T-cell (primary cell): ENCODE measurements at places on chromosomes 4 and X.

GRCh38 chrX:153571534-153571908, 27.4 kb downstream of the CCNQ start:
- DNase-seq = no peak

- DNase-seq = no peak
These were observed 327.8 kb upstream of the HAND2 start for GRCh38 chr4:173857828-173858227.

- no peak for DNase-seq
These were observed 55.2 kb downstream of the CLNK start for GRCh38 chr4:10629394-10629793.

- DNase-seq = no peak
These were observed 37.9 kb downstream of the RBBP7 start for GRCh38 chrX:16832301-16832700.

- DNase-seq = no peak
These were observed 171.2 kb upstream of the RPL34 start for GRCh38 chr4:108449129-108449528.

DNA sequence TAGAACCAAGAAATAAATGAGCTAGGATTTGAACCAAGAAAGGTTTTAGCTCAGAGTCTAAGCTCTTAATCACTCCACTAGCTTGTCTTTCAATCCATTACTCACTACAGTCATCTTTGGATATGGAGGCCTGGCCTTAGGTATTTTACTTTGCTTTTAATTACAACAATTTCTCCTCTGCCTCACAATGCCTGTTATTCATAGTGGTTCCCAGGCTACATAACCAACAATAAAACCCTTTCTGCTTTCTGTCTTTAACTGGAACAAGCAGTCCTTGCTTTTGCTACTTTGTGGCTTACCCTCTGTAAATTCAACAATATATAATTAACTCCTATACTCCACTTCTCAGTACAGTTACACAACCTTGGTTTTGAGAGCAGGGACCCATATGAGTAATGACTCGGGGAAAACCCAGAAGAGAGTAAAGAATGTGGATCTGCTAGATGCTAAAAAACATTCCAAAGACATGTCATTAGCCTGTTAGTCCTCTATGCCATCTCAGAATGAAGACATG, 94.7 kb upstream of the NAP1L5 start:
- DNase-seq = no peak

GRCh38 chrX:2848871-2849301, 20.2 kb downstream of the GYG2 start:
- DNase-seq = no peak

DNA sequence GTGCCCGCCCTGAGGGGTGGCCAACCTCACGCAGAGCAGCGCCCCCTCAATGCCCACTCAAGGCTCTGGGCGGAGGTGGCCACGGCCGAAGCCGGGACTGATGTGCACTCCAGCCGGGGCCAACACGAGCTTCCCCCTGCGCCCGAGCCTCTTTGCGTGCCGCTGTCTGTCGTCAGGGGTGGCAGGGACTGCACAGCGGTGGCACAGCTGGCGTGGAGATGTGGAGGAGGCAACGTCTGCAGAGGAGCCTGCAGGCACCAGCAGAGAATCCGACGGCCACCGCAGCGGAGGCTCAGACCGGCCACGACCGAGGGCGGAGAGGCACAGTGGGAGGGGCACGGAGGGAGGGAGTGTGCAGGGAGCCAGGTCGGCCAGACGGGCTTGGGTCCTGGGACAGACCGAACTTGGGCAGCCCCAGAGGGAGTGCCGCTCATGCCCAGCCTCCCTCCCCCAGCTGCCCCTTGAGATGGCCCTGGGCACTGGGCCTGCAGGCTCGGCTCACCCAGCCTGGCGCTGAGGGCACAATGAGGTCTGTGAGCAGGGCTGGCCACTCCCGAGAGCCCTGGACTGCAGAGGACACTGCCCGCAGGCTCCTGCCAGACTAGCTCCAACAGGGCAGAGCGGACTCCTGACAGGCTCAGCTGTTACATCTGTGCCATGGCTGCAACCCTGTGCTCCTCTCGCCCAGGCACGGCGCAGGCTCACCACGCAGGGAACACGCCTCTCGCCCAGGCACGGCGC, 46.5 kb upstream of the CPLX1 start:
- no peak for DNase-seq

- DNase-seq = no peak
These were observed 167.8 kb upstream of the PAQR3 start for GRCh38 chr4:79107014-79107413.

DNA sequence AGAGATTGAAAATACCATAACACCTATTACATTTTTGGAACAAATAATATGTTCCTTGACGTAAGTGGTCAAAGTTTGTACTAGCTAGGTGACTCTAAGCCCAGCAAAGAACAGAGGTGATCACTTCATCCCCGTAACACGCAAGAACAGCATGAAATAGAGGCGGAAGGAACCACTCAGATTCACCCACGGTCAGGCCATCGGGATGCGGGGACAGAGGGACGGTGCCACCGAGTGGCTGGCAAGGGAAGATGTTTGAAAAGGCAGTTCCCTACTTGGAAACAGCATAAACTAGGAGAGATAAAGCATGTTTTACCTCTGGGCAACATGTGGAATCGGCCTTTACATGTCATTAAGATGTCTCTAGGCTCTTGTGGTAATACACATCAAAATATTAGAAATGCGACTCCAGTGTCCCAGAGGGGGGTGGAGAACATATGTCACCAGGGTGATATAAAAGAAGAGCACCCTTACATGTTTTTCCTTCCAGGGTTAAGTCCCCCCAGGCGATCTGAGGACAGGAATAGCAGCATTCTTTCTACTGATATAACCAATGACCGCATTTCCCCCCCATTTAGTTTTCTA, 84.0 kb downstream of the PHKA2 start:
- no peak for DNase-seq

DNA sequence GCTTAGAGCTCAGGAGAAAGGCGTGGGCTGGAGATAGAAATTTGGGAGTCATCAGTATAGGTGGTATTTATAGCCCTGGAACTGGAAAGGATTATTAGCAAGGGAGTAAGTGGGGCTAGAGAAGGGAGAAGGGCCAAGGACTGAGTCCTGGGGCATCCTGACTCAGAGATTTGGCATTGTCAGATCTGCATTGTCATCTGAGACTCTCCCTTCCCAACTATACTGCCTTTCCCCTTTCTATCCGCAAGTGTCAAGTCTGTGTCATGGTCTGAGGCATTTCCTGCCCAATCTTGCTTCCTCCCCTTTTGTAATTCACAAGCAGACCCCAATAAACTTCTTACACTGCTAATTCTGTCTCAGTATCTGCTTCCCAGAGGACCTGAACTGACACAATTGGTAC, 24.4 kb upstream of the SLC25A43 start:
- DNase-seq = no peak

GRCh38 chrX:51148848-51149247, 183.8 kb upstream of the NUDT10 start:
- DNase-seq = no peak

GRCh38 chr4:85737254-85737653, 262.3 kb downstream of the ARHGAP24 start:
- no peak for DNase-seq

GRCh38 chr4:113468165-113469022, 293.1 kb downstream of the CAMK2D start:
- no peak for DNase-seq

GRCh38 chrX:20265726-20266681, 705 bp downstream of the RPS6KA3 start:
- peak; percentile 7 for DNase-seq

GRCh38 chrX:128310912-128311311, 258.7 kb upstream of the ACTRT1 start:
- no peak for DNase-seq

- no peak for DNase-seq
These were observed 2220.3 kb upstream of the AGA start for GRCh38 chr4:179662522-179662921.

- DNase-seq = no peak
These were observed 1012.5 kb upstream of the LCORL start for GRCh38 chr4:19033816-19034733.

GRCh38 chrX:2679534-2680485, 11.3 kb upstream of the CD99 start:
- no peak for DNase-seq

DNA sequence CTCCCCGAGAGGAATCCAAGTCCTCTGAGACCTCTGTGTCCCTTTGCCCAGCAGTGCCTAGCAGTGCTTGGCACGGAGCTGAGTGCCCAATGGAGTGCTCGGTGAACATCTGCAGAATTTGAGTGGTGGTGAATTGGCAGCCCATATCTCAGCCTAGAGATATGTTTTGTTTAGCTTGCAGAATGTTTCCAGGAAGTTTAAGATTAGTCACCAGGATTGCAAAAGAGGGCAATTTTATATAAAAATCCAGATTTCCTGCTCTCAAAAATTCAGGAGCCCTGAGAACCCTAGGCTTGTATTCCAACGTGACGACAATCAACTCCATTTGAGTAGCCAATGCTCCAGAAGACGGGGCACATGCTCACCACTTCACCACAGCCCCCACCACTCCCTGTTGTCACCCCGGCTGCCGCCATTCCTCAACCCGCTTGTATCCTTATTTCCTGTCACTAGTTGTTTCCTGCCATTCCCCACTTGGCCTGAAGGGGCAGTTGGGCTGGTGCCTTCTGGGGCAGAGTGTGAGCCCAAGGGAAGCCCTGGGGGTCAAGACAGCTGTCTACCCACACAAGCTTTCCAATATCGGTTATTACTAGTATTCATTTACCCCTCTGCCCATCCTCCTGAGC, 116.9 kb downstream of the EFNB1 start:
- no peak for DNase-seq

DNA sequence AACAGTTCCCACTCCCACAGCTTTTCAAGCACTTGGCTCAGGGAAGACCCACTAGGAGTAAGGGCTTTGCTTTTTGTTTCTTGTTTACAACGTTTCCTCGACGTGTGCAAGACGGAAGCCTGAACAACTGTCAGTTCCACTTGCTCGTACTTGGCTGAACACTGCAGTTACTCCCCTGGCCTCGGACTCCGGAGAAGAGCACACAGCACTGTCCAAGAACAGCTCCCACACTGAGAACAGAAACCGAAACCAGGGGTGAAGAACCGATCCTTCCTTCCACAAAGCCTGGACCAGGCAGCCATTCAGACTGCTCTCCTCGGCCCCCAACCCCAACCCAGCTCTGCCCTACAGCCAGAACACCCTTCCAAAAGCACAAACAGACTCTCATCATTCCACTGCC, 25.5 kb downstream of the IRF2 start:
- DNase-seq = no peak

- DNase-seq = peak; percentile 0
These were observed 859.3 kb downstream of the RPA4 start for GRCh38 chrX:97743014-97743413.
